Activated CD4-positive, alpha-beta memory T cell treated with anti-CD3 and anti-CD28 coated beads for 36 hours (primary cell): ENCODE measurements at places on chromosomes 13 and 19.

DNA sequence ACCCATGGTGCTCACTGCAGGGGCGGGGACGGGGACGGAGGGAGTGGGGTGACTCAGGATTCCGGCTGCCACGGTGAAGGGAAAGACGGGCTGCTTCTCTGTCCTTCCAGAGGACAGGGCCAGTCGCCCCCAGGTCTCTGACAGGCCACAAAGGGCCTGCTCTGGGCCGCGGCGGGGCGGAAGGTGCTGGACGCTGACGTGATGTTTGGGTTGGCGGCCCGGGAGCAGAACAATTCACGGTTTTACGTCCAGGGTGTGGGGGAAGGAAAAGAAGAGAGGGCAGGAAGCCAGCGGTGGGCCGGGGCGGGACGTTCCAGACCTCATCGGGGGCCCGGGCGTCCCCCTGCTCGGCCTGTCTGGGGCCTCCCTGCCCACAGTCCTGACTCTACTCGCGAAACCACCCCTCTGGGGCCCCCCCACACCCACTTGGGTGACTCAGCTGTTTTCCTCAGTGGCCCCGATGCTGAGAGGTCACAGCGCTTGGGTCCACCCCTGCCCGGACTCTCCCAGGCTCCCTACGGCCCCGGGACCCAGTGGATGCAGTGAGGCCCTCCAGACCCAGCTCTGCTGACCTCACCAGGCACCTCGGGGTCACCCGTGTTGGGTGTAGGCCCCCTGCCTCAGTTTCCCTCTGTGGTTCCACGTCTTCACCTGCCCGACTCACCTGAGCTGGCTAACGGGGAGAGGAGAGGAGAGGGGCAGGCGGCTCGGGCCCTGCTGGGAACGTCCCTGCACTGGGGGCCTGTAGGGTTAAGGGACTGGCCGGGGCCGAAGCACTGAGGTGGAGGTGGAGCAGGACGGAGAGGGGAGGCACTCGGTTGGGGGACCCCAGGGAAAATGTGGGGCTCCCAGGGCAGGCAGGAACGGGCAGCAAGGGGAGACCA, 29.2 kb downstream of the PIP5K1C start:
- peak; percentile 76 for DNase-seq

- no peak for DNase-seq
Measured at GRCh38 chr13:90197722-90198121, 1149.8 kb upstream of the MIR17HG start.

- DNase-seq, result no peak
Measured at GRCh38 chr13:58843567-58843966, 1212.0 kb downstream of the PCDH17 start.

GRCh38 chr13:64446372-64446771, 2783.8 kb downstream of the PCDH9 start:
- DNase-seq, result no peak
